ENCODE measurements at places on chromosomes 12 and 14.

DNA sequence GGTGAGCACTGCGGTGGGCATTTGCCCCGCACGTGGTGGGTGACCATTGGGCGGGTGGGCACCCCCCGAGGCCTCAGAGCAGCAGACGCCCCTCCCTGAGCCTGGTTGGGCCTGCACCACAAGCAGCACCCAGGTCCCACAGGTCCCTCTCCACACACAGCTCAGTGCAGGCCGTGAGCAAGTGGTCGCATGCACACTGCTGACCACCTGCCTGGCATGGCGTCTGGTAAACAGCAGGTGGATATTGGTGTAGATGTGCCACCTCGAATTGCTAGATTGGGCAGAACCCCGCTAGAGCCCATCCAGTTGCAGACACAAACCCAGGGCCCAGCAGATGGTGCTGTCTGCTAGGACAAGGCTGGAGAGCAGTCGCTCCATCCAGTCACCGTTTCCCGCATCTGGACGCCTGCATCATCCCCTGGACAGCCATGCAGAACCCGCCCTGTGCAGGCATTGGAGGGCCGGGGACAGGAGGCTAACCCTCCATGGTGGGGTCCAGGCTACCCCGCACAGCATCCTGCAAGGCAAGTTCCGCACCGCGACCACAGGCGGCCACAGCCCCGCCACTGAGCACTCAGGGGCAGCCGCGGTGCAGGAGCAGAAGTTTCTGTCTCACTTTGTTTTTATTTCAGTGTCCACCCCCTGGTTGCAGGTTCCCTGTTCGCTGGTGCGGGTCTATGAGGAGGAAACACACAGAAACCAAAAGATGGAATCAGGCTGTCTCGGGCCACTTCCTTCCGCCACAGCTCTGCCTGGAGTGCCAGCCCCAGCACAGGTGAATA is 45.6 kb upstream of the RIMBP2 start:
- DNase-seq: no peak

- no peak for DNase-seq
Observed at GRCh38 chr12:56034586-56035332, 7.0 kb upstream of the RPS26 start.

- no peak for DNase-seq
Observed at GRCh38 chr12:88496429-88496828, 83.8 kb downstream of the KITLG start.

DNA sequence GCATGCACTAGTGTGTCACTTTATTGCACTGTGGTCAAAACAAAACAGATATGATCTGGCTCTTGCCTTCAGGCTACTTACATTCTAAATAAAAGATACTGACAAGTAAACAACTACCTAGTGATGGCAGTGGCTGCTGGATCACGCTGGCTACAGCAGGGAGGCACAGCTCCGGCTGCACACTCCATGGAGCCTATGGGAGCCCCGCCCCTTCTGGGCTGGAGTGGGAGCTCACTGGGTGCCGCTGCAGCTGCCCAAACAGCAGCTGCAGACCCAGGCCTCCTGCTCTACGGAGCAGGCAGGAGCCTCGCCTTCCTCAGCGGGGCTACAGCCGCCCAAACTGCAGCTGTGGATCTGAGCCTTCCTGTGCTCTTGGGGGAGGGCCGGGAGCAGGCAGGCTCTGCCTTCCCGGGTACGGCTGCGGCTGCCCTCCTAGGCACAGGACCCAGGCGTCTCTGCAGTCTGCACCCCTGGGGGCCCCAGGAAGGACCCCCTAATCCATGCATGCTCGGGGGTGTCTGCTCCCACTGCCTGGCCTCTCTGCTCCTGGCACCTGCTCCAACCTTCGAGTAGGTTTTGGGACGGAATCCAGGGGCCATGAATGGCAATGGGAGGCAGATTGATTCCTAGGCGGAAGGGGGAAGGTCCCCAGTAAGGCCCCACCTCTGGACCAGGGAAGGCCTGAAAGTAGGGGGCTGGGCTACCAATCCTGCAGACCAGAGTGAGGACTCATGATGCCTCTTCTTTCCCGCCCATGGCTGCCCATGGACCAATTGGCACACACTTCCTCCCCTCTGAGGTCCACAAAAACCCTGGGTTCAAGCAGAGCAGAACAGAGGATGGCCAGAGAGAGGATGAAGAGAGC is 253.1 kb downstream of the ANO6 start:
- no peak for DNase-seq

DNA sequence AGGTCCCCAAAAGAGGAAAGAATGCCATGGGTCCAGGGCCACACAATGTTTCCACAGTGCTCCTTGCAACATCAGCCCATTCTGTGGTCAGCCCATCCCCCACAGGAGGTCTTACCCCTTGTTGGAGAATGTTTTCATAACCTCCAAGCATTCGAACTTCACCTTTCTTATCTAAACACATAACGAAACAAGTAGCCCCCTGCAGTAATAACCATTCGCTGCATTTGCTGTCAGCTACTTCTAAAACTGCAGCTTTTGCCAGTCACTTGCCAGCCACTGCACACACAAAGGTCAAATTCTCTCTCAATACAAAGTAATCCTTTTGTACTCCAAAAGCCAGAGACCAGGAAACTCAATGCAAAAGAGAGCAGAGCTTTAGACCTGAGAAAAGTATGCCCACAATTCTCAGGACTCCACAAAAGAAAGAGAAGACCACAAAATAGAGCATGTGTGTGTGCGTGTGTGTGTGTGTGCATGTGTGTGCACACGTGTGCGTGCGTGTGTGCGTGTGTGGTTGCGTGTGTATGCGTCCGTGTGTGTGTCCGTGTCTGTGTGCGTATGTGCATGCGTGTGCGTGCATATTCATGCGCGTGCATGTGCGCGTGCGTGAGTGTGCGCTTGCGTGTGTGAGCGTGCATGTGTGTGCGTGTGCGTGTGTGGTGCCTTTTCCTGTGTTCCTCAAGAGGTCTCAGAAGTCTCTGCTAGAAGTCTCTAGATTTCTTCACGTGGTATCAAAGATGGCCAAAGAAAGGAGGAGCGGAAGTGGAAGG is 31.7 kb upstream of the NINJ2 start:
- DNase-seq: no peak

GRCh38 chr14:32703183-32703621 is 235.5 kb upstream of the NPAS3 start:
- DNase-seq: no peak

DNA sequence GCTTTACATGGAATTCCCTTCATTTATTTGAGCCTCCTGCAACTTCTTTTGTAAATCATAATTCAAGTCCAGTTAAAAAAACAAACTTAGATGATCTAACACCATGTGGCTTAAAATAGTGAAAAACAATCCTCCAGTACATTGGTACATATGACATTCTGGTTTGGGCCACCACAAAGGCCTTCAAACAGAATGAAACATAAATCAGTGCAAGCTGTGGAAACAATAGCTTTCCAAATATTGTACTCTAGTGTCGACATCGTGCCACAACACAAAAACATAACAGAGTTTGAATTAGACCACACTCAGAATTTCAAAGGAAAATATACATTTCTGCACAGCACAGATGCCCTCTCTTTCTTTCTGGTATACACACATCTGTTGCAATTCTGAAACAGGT is 751.3 kb downstream of the SLC6A15 start:
- no peak for DNase-seq

DNA sequence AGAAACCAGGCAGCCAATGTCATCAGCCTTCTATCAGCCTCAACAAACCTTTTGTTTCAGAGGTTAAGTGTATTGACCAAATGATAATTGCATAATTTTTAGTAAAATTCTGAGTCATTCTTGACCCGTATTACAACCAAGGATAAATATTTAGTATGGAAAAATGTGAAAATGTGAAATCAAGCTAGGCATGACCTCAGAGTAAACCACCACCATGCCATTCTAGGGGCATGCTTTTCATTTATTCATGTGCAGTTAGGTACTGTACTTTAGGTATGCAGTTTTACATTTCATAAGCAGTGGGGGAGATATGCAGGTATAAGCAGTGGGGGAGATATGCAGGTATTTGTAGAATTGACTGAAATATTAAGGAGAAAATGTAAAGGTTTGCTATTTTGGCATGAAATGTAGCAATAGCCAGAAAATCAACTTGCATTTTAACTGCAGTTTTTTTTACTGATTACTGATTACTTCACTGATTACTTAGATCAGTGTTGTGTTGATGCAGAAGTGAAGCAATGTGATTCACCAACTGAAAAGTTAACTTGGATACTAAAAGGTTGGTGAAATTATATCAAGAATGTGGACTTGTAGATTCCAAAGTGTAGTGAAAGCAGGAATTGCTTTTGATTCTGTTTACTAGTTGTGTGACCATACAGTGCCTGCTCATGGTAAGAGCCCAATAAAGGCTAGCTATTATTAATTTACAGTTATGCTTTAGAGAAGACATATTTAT is 184.2 kb downstream of the ESR2 start:
- DNase-seq: no peak

DNA sequence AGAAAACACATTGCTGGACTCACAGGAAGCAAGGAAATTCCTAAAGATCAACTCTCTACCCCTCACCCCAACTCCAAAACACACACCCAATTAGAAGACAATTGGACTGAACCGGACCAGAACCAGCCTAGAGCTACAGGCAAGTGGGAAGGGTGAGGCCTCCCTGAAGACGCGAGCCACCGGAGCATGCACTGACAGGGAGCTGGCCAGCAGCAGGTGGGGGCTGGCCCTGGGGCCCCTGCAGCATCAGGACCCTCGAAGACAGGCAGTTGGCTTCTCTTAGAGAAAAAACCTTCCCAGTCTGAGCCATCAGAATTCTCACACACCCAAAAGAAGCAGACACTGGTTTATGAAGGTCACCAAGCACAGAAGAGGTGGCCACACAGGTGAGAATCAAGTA is 209.5 kb upstream of the DIO3 start:
- no peak for DNase-seq

- DNase-seq: no peak
Observed at GRCh38 chr14:20934148-20934762, 21.0 kb upstream of the RNASE2 start.

GRCh38 chr14:60485057-60485597 is 736 bp downstream of the C14orf39 start:
- DNase-seq: no peak

- DNase-seq: no peak
Observed at GRCh38 chr12:75964150-75964549, 67.4 kb downstream of the PHLDA1 start.

DNA sequence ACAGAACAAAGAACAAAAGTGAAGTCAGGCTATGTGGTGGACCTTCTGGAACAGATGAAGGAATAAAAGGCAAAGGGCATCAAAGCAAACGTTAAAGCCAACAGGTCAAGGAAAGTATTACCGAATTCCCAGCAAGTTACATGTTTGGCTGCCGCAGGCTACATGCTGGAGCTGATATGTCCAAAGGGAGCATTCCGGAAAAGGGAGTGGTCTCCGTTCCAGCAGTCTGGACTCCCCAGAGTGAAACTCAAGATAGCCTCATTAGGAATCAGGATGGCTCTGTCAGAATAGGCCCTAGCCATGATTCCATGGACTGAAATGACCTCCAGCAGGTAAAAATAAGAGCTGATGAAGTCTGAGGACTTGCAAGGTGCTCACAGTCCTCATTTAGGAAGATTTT is 379.8 kb upstream of the PRICKLE1 start:
- DNase-seq: no peak

DNA sequence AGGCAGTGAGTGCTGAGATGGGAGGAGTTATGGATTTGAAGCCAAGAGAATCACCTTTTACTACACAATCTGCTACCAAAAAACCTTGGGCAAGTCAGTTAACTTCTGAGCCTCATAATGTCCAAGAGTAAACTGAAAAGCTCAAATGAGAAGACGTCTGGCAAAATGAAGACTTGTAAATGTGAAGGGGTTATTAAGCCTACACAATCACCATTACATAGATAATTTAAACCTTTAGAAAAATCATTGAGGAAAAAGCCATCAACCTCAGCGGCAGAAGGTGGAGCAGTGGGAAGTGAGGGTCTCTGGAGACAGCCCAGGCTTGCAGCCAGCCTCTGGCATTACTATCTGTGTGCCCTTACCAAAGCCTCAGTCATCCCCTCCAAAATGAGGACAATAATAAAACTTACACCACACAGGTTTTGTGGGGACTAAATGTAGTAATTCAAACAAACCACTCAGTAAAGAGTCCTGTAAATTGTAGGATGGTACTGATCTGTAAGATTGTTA is 50.5 kb upstream of the CCDC175 start:
- no peak for DNase-seq

- DNase-seq: peak; percentile 21
Observed at GRCh38 chr12:53757101-53757770, 5.5 kb upstream of the CISTR start.

DNA sequence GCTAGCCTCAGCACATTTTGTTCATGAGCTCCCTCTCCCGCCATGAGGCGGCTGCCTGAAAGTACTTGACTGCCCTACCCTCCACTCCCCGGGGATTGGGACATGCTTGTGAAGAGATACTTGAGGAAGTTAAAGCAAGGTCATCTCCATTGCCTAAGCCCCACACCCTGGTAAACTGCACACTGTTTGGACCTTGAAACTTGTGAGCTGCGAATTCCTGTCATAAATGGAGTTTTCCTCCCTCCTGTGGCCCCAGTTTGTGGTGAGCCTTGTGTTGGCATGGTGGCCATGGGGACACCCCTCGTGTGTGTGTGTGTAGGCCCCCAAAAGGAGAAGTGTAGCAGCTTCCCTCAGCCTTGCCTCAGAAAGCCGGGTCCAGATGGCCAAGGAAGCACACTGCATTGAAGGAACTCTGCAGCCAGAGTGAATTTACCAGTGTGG is 395.5 kb downstream of the ZFP36L1 start:
- DNase-seq: no peak

DNA sequence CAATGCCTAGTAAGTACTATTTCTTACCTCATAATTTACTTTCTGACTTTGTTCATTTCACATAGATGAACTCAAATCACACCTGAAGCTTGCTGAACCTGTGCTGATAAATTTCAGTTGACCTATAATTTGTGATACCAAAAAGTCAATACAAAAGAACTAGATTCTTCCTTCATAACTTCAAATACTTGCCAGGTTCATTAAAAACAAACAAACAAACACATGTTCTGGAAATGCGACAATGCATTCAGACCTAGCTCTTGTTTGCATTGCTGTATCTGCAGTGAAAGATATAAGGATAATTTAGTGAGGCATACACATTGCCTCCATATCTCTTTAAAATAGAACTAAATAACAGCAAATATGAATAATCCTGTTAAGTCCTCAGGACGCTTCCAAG is 221.3 kb downstream of the GXYLT1 start:
- DNase-seq: no peak

GRCh38 chr12:93378998-93379325 is 1.2 kb downstream of the NUDT4 start:
- no peak for DNase-seq

- DNase-seq: no peak
Observed at GRCh38 chr12:111274777-111275176, 94.1 kb downstream of the PHETA1 start.

DNA sequence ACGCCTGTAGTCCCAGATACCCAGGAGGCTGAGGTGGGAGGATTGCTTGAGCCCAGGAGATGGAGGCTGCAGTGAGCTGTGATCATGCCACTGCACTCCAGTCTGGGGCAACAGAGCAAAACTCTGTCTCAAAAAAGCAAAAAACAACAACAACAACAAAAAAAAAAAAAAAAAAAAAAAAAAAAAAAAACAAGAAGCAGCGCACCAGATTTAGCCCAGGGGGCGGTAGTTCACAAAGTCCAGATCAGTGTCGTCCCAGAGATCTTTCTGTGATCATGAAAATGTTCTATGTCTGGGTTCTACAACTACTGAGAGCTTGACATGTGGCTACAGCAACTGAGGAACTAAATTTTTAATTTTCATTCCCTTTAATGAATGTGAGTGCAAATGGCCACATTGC is 27.4 kb downstream of the OAS2 start:
- DNase-seq: no peak

Measured in activated gamma-delta T cell (primary cell).